ENCODE measurements at places on chromosomes 13 and 19.

DNA sequence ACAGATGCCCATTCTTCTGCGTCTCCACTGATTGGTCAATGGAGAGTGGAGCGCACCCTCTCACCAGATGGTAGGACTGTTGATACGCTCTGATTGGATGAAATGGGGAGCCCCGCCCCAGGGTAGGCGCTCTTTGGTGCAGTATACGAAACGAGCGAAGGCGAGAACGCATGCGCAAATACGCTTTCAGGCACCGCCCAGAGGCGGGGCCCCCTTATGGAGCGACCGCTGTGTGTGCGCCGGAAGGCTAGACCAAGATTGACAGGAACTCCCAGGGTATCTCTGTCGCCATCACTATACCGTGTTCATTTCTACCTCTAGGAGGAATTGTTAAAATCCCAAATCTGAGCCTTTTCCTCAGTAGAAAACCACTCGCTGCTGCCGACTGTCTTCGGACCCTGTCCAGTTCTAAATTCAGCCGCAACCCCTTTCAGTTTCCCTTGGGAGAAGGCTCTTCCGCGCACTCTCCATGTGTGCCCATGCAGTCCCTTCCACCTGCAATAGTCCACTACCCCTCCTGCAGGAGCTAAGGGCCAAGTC, 720 bp upstream of the HNRNPL start:
- peak; percentile 98 for DNase-seq

DNA sequence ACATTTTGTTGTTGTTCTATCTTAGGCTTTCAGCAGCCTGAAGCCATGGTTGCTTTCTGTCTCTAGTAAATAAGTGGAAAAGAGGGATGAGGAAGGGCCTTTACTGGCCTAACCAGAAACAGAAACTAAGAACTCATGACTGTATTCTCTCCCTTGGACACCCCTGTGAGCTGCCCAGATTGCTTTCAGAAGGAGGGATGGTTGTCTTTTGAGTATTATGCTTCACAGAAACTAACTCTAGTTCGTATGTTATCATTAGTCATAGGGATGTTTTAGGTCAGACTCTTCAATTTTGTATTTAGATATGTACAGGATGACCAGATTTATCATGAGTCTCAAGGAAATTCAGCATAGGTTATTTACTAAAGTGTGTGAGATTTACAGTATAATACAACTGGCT, 17.5 kb downstream of the BORA start:
- DNase-seq: no peak

- no peak for DNase-seq
Observed at GRCh38 chr19:15989889-15990288, 41.1 kb downstream of the OR10H4 start.

DNA sequence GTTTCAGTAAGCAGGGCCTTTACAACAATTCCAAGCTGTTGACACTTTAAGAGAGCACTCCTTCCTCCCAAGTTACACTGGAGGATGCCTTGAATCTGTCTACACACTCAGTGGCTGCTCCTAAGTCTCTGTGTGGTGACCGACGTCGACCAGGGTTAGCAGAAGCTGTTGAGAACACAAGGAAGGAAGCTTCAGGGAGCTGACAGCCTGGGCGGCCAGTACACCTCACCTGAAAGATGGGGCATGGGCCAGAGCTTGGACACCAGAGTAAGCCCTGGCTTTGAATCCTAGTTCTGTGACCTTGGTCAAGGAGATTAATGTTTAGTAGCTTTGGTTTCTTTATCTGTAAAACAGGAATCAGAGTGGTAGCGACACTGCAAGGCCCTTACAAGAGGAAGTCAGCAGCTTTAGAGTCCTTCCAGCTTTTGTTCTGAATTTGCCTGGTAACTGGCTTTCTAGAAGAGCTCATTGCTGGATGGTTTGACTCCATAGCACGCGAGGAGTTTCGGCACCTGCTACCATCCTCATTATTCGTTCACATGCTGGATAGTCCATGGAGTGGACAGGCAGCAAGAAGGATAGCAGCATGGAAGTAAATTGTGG, 214.2 kb downstream of the FGF9 start:
- DNase-seq: no peak

DNA sequence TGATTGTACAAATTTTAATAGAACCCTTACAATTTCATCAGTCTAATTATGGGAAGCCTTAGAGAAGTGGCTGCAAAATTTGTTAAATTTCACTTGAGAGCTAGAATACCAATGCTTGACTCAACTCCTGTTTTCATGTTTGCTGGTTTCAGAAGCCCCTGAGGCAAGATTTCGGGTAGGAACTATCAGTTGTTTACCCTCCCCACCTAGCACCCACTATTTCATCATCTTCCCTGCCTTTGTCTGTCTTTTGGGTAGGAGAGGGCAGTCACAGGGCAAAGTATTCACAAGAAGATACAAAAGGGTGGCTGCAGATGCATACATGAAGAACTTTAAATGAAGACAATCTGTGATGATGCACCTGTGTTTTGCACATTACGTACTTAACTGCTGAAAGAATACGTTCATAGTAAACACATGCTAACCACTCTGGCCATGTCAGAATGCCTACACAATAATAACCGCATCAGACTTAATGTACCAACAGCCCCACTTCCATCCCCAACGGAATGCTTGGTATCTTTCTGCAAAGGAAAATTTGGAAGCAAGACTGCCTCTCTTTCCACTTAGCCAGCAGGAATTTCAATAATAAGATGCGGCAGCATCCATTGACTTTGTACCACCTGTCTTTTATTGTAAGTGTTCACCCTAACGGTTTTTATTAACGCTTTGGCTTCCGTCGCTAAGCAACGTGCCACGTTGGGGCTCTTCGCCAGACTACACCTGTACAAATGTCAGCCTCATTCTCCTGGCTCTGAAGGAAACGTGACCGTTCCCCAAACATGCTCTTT, 30.4 kb downstream of the TPT1 start:
- no peak for DNase-seq

- peak; percentile 81 for DNase-seq
Observed at GRCh38 chr19:15584541-15585115, 30.4 kb upstream of the CYP4F8 start.

DNA sequence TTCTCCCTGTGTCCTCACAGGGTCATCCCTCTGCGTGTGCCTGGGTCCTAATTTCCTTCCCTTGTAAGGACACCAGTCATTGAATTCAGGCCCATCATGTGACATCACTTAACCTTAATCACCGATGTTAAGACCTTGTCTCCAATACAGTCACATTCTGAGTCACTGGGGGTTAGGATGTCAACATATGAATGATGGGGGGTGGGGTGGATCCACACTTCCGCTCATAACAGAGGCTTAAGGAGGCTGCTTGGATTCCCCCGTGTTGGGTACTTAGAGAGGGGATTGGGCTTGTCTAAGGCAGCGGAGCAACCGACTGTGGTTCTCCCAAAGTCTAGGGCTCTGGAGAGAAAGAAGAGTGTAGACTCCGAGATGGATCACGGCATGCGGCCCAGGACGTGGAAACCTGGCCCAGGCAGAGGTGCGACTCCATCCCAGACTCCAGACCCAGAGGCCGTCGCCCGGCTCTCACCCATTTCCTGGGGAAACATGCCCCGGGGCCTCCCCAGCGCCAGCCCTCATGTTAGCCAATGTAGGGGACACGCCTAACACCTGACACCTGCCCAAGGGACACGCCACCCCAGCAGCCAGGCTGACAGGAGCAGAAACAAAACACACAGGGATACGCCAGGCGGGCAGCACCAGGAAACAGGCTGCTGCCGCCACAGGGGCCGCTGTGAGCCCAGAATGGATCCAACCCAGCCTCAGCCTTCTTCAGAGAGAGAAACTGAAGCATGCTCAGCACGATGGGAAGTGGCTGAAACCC, 17.1 kb upstream of the IGLON5 start:
- DNase-seq: no peak

- no peak for DNase-seq
Observed at GRCh38 chr13:97005625-97006262, 11.5 kb upstream of the OXGR1 start.

GRCh38 chr13:110275931-110276552, 30.9 kb downstream of the COL4A1 start:
- DNase-seq: no peak

Measured in stimulated activated CD4-positive, alpha-beta T cell treated with anti-CD3 and anti-CD28 coated beads, Interleukin-1b, Interleukin-23, amount 100 ng/mL, for 4 hours (primary cell).